ENCODE measurements at places on chromosomes 16 and 17. TPM values are rescaled to one million over a fixed set of nuclear protein-coding genes. Genes with fewer than 3 reads are reported as not detected.

The OR1A1 gene
- total RNA-seq, result not detected

- DNase-seq, result peak; percentile 8
Measured at GRCh38 chr17:82647593-82648164, 565 bp downstream of the WDR45B start.

GRCh38 chr17:76710863-76711611 is at the start of gene MXRA7:
MXRA7 (minus strand) TSS chr17:76710965; CDS start chr17:76710946, 19 bp downstream.
- DNase-seq, result peak; percentile 71

DNA sequence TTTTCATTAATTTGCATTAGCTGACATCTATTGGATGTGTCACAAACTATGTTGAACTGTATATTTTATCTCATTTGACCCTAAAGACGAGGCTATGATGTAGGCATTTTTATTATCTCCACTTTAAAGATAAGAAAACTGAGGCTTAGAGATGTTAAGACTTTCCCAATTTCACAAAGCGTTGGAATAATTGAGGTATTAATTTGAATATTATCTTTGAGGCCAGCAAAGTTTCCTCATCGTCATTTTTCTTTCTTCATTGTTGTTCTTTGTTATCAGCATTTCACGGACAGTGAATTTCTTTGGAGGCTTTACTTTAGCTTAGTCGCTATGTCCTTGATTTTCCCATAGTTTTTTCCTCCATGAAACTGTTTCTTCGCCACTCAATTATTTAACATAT is 227.5 kb upstream of the MYOCD start:
- DNase-seq, result no peak

- no peak for DNase-seq
Measured at GRCh38 chr17:46026166-46027047, 27.4 kb downstream of the STH start.

Measured in SK-MEL-5 (cell line).